ENCODE measurements at places on chromosomes 6 and 20. TPM values are rescaled to one million over a fixed set of nuclear protein-coding genes. Genes with fewer than 3 reads are reported as not detected.
A peak's percentile ranks its signal among the peaks of the same experiment; 100 is the strongest.

DNA sequence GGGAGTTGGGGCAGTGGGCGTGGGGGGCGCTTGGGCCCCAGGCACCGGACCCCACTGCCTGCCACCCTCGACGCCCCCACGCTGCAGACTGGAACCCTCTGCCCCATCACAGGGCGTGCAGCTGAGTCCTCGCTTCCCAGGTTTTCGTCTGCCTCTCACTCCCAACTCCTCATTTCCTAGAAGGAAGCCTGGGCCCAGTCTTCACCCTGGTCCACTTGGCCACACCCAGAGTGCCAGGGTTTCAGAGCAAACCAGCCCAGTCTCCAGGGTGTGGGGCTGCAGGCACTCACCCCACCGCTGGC is 30.3 kb downstream of the FRMD1 start:
- no peaks in the 10 kb centered on the region for H3K36me3 ChIP-seq
- DNase-seq = no peak
- H3K27me3 ChIP-seq = no peaks in the 10 kb centered on the region
- no peak overlapping the region for H3K27ac ChIP-seq

DNA sequence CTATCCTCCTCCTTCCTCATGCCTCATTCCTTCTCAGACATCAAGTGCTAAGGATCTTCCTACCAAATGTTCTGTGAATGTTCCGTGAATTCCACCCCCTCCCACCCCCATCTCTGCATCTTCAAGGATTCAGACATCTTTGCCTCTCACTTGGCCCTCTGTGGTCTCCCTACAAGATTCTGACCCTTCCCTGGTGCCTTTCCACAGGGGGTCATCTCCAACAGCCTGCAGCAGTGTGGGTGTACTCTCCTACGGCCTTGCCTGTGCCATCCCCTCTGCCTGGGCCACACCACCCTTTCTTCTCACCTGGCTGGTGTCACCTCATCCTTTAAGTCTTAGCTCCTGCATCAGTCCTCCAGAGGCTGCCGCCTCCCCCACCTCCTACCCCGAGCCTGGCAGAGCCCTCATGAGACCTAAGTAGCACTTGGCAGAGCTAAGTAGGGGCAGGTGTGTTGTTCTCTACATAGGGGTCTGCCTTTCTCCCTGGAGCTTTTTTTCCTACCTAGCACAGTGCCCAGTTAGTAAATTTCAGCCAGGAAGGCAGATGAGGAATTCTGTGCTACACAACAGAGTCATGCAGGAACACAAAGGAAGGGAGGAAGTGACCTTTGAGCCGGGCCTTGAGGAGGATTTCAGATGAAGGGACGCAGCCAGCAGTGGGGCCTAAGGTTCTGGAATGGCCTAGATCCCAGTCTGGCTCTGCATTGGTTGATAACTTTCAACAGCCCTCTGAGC is 43.1 kb downstream of the TM9SF4 start:
- no peak overlapping the region for H3K27ac ChIP-seq
- H3K36me3 ChIP-seq = peaks cover 30% of the 10 kb centered on the region

COL20A1 gene
- total RNA-seq = not detected

- no peaks in the 10 kb centered on the region for H3K27me3 ChIP-seq
- H3K4me3 ChIP-seq = no peak overlapping the region
Observed at GRCh38 chr20:36084897-36085613, 69.5 kb upstream of the EPB41L1 start.

- no peak overlapping the region for H3K4me3 ChIP-seq
- no peak for DNase-seq
- H3K27ac ChIP-seq = no peak overlapping the region
Observed at GRCh38 chr6:157229713-157230112, 93.6 kb downstream of the TMEM242 start.

DNA sequence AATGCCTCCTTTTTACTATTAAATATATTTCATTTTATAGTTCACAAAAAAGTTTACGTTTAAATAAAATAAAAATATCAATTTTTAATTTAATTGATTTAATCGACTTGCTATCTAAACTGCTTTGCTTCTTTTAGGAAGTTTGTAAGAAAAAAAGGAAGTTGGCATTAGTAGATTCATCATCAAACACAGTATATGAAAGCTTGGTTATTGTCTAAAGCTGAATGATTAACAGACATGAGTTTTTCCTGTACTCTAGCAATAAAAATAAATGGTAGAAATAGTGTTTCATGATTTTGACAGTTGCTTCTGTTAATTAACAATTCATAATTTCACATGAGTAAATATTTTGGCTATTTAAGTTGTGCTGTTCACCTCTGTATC is 1285.5 kb upstream of the GJE1 start:
- H3K36me3 ChIP-seq = no peaks in the 10 kb centered on the region
- DNase-seq = no peak
- no peak overlapping the region for H3K27ac ChIP-seq
- no peaks in the 10 kb centered on the region for H3K27me3 ChIP-seq
- no peak overlapping the region for H3K4me3 ChIP-seq

MYBL2 gene
- 5.8 TPM for total RNA-seq

DNA sequence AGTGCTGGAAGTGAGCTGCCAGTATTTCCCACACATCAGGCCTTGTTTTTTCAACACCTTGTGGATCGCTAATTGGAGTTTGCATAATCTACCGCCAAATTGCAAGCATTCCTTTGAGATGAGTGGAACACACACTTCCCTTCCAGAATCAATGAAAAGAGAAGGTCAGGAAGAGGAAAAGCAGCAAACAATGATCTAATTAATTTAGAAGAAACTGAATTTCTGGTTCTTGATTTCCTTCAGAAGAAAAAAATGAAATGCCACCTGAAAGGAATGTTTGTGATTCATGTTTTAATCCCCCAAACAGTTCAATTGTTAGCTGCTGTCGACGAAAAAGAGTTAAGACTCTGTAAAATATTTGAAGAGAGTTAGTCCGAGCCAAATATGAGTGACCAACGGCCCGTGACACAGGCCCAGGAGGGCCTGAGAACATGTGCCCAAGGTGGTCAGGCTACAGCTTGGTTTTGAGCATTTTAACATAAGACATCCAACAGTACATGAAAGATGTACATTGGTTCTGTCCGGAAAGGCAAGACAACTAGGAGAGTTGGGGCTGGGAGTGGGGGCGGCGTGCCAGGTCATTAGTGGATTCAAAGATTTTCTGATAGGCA is 182.3 kb downstream of the MTFR2 start:
- H3K27ac ChIP-seq = peak overlapping the region; percentile 72
- H3K27me3 ChIP-seq = no peaks in the 10 kb centered on the region
- no peak overlapping the region for H3K4me3 ChIP-seq
- H3K4me1 ChIP-seq = no peaks in the 10 kb centered on the region

XKR7 gene
- 0.16 TPM for total RNA-seq

- H3K27ac ChIP-seq = peak overlapping the region; percentile 62
- no peak overlapping the region for H3K4me3 ChIP-seq
- DNase-seq = no peak
- peaks cover 11% of the 10 kb centered on the region for H3K36me3 ChIP-seq
Observed at GRCh38 chr20:31675828-31676608, 38.3 kb downstream of the COX4I2 start.

DNA sequence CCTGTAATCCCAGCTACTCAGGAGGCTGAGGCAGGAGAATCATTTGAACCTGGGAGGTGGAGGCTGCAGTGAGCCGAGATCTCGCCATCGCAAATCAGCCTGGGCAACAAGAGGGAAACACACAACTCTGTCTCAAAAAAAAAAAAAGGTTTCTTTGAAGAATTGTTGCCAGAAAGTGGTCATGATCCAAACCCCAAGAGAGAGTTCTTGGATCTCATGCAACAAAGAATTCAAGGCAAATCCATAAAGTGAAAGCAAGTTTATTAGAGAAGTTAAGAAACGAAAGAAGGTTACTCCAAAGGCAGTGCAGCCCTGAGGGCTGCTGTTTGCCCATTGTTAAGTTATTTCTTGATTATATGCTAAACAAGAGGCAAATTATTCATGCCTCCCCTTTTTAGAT is 14.5 kb upstream of the KIFC1 start:
- H3K27ac ChIP-seq = no peak overlapping the region
- H3K4me1 ChIP-seq = no peaks in the 10 kb centered on the region
- H3K4me3 ChIP-seq = no peak overlapping the region
- H3K27me3 ChIP-seq = no peaks in the 10 kb centered on the region
- H3K36me3 ChIP-seq = no peaks in the 10 kb centered on the region

LSM14B gene
- 19.3 TPM for total RNA-seq

SLC13A3 gene
- 4.3 TPM for total RNA-seq

DNA sequence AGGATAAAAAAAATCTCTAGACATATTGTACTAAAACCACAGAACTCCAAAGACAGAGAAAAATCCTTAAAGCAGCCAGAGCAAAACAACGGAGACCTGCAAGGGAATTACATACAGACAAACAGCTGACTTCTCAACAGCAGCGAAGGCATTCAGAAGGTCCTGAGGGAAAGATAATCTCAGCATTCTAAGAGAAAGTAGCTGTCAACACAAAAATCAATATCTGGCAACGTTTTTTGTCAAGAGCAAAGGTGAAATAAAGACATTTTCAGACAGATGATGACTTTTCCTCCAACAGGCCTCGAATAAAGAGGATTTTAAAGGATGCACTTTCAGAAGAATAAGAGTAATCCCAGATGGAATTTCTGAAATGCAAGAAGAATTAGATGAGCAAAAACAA is 6.1 kb upstream of the SCGN start:
- DNase-seq = no peak
- no peaks in the 10 kb centered on the region for H3K27me3 ChIP-seq
- no peak overlapping the region for H3K4me3 ChIP-seq
- H3K4me1 ChIP-seq = no peaks in the 10 kb centered on the region
- no peak overlapping the region for H3K27ac ChIP-seq

GRCh38 chr6:41214559-41215238 is 13.4 kb upstream of the TREML4 start:
- H3K27me3 ChIP-seq = no peaks in the 10 kb centered on the region
- H3K4me3 ChIP-seq = no peak overlapping the region
- H3K36me3 ChIP-seq = no peaks in the 10 kb centered on the region
- H3K4me1 ChIP-seq = no peaks in the 10 kb centered on the region

- no peaks in the 10 kb centered on the region for H3K36me3 ChIP-seq
- no peak for DNase-seq
- H3K4me1 ChIP-seq = no peaks in the 10 kb centered on the region
Observed at GRCh38 chr20:25539742-25540672, 45.3 kb downstream of the NINL start.

DNA sequence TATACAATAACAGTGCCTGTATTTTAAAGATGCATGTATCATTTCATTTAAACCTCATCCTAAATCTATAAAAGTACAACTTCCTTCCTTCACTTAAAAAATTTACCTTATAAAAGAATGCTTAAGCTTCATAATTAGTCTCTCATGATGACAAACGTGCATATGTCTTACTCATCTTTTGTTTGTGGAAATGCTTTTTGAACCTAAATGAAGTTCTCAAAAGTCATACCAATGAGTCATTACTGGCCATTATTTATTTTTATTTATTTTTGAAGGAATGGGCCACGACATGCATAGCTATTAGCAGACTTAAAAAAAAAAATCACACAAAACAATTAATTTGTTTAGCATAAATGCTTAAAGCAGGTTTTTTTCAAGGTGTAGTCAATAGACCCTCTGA is 3.7 kb downstream of the TFB1M start:
- H3K4me1 ChIP-seq = peaks cover 17% of the 10 kb centered on the region
- peaks cover 7% of the 10 kb centered on the region for H3K36me3 ChIP-seq
- no peak overlapping the region for H3K4me3 ChIP-seq
- no peaks in the 10 kb centered on the region for H3K27me3 ChIP-seq
- H3K27ac ChIP-seq = no peak overlapping the region

FAM162B gene
- 0.20 TPM for total RNA-seq

DNA sequence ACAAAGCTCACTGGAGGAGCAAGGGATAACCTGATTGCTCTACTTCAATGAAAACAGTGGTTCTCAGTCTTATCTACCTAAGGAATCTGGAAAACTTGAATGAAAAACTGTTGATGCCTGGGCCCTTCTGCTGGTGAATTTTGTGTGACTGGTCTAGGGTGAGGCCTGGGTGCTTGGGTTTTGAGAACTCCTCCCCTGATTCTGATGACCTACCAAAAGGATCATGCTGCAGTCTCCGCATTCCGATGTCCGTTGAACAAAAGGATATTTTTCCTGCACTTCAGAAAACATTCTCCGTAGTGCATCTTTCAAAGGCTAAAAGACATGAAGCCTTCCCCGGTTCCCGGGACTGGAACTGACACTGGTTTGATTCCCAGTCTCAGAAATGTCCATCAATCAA is 157.9 kb downstream of the SYNDIG1 start:
- no peak overlapping the region for H3K27ac ChIP-seq
- H3K4me1 ChIP-seq = no peaks in the 10 kb centered on the region
- H3K27me3 ChIP-seq = no peaks in the 10 kb centered on the region
- no peaks in the 10 kb centered on the region for H3K36me3 ChIP-seq
- no peak overlapping the region for H3K4me3 ChIP-seq
- no peak for DNase-seq

PPIL6 gene
- total RNA-seq = 2.3 TPM

GRCh38 chr6:163637524-163637923 is 223.0 kb downstream of the QKI start:
- no peak for DNase-seq
- no peaks in the 10 kb centered on the region for H3K36me3 ChIP-seq
- no peak overlapping the region for H3K27ac ChIP-seq
- no peaks in the 10 kb centered on the region for H3K4me1 ChIP-seq
- no peak overlapping the region for H3K4me3 ChIP-seq

- no peaks in the 10 kb centered on the region for H3K4me1 ChIP-seq
- no peaks in the 10 kb centered on the region for H3K27me3 ChIP-seq
- peak overlapping the region; percentile 3 for H3K27ac ChIP-seq
Observed at GRCh38 chr6:155647354-155647753, 191.7 kb upstream of the NOX3 start.

GRCh38 chr20:6420336-6420735 is 297.5 kb upstream of the FERMT1 start:
- H3K36me3 ChIP-seq = no peaks in the 10 kb centered on the region
- no peaks in the 10 kb centered on the region for H3K4me1 ChIP-seq
- no peak for DNase-seq
- no peak overlapping the region for H3K4me3 ChIP-seq

GRCh38 chr6:5030596-5031136 is 26.8 kb upstream of the RPP40 start:
- H3K4me3 ChIP-seq = no peak overlapping the region
- DNase-seq = peak; percentile 69
- H3K4me1 ChIP-seq = no peaks in the 10 kb centered on the region

GRCh38 chr20:56181583-56181982 is 66.9 kb upstream of the MC3R start:
- H3K4me1 ChIP-seq = no peaks in the 10 kb centered on the region
- no peaks in the 10 kb centered on the region for H3K27me3 ChIP-seq
- DNase-seq = no peak
- H3K36me3 ChIP-seq = no peaks in the 10 kb centered on the region
- no peak overlapping the region for H3K27ac ChIP-seq
- H3K4me3 ChIP-seq = no peak overlapping the region

DNA sequence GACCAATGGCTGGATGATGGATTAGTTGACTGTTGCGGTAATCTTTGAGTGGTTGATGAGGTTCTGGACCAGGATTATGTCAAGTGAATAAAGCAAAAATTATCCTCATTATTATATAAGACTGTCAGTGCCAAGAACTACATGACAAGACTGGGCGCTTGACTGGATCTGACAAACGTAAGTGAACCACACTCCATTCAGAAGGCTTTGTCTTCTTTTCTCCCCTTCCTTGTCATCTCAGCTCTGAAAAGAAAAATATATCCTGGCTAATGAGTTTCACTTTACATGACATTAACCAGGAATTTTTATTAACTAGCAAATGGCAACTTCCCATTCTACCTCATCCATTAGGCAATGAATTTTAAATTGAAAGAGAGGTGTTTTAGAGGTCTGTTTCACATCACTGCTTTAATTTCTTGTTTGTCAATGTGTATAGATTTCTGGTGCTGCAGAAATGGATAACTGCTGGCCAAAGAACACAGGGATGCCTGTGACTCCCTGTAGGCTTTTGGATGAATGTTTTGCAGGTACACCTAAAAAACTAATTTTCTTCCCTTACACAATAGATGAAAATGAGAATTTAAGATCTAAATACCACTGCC is 150.1 kb downstream of the ELOVL4 start:
- H3K36me3 ChIP-seq = no peaks in the 10 kb centered on the region
- H3K4me3 ChIP-seq = no peak overlapping the region

Measured in pancreas (tissue), 10 donors.